ENCODE measurements at places on chromosomes 16 and 17.

DNA sequence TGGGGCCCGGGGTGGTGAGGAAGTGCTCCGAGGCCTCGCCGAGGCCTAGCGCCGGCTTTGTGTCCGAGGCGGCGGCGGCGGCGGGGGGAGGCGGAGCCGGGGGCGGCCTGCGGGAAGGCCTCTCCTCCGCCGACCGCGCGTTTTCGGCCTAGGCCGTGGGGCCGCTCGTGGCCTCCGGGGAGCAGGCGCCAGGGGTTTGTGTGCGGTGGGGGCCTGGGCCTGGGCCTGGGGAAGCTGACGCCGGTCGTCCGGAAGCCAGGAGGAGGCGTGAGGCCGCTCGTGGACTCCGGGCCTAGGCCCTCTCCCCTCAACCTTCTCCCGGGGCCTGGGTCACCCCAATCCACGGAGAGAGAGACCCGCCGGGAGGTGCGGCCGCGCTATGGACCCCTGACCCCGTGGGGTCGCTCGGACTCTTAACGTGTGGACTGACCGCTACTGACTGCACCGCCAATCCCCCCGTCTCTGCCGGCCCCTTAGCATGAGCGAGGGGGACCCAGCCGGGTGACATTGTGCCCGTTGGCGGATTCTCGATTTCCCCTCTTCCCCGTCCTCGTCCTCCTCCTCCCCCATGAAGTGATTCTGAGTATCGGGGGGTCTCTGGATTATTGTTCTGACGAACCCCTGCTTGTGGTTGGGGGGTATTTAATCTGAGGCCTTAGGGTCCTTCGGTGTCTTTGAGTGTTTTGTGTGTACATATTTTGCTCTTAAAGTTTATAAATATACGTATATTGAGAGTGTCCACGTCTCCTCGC is 660 bp downstream of the RBBP6 start:
- DNase-seq: peak; percentile 30

DNA sequence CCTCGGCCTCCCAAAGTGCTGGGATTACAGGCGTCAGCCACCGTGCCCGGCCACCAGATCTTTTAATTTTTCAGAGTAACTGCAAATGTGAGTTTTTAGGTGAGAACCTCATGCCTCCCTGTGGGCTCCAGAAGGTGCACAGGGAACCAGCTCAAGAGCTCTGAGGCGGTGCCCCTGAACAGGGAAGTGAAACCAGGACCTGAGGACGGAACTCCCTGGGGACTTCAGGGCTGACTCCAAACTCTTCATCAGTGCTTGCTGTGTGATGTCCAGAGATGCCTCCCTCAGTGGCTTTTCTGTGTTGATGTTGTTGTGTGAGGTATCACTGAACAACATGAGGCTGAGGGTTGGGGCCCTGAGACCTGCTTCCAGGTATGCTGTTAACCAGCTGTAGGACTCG is 23.8 kb downstream of the SLC12A3 start:
- DNase-seq: no peak

GRCh38 chr16:58661199-58661830 is 23.3 kb downstream of the SLC38A7 start:
- peak; percentile 10 for DNase-seq

DNA sequence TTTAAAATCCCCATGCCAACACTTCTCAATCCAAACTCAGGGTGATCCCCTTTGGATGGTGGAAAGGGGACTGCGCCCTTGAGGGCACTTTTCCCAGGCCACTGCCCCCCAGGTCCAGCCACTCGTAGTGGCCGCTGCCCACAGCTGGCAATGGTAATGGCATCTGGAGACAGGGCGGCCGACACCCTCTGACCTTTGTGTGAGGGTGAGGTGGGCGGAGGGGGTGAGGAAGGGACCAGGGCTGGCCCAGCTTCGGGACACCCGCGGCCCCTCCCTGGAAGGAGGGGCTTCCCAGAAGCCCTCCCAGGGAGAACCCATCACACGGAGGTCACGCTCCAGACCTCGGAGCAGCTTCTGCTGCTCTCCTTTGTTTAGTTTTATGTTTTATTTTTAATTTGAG is 289.7 kb downstream of the FOXL1 start:
- no peak for DNase-seq

DNA sequence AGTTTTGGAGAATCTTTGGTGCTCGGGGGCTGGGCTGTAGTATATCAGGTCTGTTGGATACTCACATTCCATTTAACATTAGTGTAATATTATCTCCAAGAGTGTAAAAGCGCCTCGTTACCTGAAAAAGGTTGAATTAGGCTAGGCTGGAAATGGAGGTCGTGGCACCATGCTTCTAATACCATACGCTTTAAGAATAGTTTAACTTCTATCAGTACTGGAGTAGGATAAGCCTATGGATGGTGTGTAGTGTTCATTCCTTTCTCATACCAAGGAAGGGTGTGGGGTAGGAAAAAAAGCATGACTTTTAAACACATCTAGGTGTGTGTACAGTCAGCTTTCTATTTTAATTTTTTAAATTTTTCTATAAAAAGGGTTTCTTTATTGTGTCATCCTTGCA is 2.0 kb downstream of the SRCAP start:
- no peak for DNase-seq

DNA sequence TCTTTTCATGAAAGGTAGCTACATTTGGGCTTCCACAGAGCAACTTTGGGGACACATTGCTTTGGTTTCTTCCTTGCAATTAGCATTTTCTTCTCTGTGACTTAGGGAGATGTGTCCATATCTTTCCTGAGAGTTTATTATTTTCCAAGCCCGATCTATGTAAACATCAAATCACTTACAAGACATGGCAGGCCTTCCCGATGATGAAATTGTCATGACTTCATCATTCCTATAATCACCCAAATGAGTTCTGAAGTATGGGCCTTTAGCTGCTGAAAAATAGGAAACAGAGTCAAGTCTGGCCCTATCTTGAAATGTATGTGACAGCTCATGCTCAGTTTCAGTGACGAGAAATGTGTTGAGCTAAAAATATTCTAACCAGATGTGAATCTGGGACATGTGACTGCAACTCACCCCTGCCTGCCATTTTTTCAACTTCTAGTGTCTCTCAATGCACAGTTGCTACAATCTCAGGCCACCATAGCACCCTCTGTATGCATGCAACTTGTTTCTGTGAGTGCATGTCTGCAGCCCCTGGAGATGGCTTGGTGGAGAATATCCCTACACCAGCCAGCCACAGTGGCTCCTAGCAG is 199.6 kb upstream of the MAF start:
- DNase-seq: no peak

DNA sequence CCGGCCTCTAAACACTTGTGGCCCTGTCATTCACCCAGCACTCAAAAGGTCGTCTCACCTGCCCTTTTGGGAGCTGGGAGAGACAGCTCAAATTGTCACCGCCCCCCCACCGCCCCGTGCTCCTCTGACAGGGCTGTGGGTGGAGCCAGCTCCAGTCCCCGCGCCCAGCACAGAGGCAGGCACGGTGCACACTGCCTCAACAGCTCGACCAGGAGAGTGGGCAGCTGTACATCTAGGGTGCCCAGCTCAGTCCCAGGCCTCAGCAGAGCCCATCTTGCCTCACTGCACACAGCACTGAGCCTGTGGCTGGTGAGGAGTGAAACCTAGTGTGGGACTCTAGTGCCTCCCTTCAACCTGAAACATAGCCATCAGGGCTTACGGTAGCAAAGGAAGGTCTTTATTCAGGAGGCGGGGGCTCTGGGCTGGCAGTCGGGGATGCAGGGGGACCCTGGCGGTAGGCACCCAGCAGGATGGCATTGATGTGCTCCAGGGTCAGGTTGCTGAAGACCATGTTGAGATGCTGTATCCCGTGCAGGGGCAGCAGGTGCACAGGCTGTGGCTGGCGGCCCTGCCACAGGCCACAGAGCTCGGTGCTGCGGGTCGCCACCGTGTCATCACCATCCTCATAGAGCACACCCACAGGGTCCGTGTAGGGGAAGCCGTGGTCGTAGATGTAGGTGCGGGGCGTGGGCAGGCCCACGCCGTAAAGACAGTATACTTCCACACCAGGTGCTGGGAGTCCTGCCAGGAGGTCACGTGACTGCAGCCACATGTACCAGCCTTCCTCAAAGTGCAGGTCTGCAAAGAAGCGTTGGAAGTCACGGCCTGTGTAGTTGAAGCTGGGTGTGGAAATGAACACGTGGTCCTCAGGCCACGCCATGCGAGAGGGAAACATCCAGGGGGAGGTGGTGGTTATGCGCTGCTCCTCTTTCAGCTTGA is 3.1 kb upstream of the PSMB10 start:
- DNase-seq: no peak

DNA sequence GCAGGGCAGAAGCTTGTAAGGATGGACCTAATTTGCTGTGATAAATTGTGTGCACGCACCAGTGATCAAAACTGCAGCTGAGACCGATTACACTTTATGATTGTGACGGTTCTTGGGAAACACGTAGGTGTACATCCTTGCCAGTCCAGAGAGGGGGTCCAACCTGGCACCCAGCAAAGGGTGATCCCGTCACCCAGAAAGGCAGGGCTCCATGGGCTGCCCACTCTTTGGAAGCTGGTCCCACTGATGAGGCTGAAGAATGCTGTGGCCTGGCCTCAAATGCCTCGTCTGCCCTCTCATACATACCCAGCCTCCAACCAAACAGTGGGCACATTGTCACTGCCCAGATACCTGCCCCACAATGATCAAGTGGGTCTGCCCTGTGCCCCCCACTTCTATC is 132.0 kb downstream of the C16orf78 start:
- DNase-seq: no peak

- no peak for DNase-seq
Observed at GRCh38 chr17:76271669-76272540, 6.8 kb downstream of the UBALD2 start.

DNA sequence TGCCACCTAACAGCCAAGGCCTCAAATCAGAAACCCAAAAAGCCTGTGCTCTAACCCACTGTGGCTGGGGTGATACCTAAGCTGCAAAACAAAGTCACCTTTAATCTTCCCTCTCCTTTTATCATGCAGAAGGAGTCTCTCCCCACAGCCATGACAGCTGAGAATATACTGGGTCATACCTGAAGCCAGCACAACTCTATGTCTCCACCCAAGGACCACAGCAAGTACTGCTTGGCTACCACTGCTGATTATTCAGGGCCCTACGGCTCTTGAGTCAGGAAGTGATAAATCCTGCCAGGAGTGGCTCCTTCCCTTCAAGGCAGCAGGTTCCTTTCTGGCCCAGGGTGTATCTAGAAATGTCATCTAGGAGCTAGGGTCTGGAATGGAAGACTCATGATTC is 151.5 kb upstream of the TOM1L1 start:
- DNase-seq: no peak

GRCh38 chr16:11329071-11329491 is 16.2 kb upstream of the RMI2 start:
- DNase-seq: no peak

DNA sequence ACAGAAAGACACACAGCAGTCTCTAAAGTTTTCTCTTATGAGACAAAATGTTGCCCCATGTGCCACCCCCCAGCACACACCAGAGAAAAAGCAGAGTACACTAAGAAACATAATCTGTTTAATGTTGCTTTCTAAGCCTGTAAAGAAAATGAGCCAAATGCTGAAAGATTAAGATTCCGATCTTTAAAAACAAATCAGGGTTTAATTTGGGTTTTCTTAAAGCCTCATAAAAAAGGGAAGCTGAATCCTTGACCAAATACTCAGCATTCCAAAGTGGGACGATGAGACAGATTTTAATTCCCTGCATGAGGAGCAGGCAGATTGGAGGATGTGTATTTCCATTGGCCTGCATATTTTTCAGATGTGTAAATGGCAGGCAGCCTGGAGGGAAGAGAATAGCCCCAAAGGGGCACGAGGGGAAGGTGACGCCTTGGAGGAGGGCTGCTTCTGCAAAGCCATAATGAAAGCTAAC is 118.4 kb downstream of the COPRS start:
- no peak for DNase-seq

- DNase-seq: no peak
Observed at GRCh38 chr17:28193241-28193640, 125.8 kb upstream of the TMEM97 start.

GRCh38 chr16:56351481-56351880 is 73.9 kb downstream of the AMFR start:
- DNase-seq: no peak

- no peak for DNase-seq
Observed at GRCh38 chr17:81939881-81940385, 2.8 kb upstream of the PYCR1 start.

DNA sequence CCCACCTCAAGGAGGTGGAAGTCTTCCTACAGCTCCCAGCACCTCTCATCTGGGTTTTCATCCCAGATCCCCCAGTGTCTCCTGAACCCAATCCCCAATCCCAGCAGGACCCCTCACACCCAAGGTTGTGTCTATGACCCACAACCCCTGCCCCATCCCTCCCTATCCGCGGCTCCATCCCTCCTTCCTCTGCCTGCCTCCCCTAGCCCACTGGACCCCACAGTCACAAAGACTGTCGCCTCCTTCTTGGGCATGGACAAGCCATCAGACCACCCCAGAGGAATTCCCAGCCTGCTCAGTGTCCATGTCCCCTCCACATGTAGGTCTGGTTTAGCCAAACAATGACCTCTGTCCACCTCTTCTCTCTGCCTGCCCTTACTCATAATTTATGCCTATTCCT is 12.3 kb downstream of the CES1 start:
- no peak for DNase-seq

- no peak for DNase-seq
Observed at GRCh38 chr16:81318711-81319110, 3.9 kb downstream of the GAN start.

Data from NCI-H2171 (cell line).